ENCODE measurements at places on chromosomes 5 and 9.

- no peak for DNase-seq
These were observed 14.3 kb downstream of the CDC42SE2 start for GRCh38 chr5:131277875-131278740.

GRCh38 chr5:142527664-142528295, 158.1 kb downstream of the FGF1 start:
- no peak for DNase-seq

- DNase-seq = no peak
These were observed 73.0 kb downstream of the GADD45G start for GRCh38 chr9:89677702-89678395.

GRCh38 chr5:164422400-164422799, 917.0 kb downstream of the MAT2B start:
- peak; percentile 54 for DNase-seq

- DNase-seq = peak; percentile 80
These were observed 48.7 kb downstream of the RUSC2 start for GRCh38 chr9:35538361-35539234.

GRCh38 chr9:96720435-96720834, 57.5 kb downstream of the ZNF510 start:
- DNase-seq = no peak

DNA sequence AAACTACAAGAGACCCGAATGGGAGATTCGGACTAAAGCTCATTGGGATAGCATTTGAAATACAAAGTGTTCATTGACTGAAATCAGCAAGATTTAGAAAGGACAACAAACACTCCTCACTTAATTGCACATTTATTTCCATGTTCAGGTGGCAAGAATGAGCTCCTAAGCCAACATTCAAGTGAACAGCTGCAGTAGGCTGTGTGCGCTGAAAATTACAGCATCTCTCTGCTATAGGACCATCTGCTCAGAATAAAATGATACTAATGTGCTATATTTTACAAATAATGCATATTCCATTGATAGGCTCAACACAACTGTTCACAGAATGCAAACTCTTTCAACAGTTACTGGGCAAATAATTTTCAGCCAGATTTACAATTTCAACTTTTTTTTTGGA, 61.8 kb downstream of the ELAVL2 start:
- DNase-seq = no peak

DNA sequence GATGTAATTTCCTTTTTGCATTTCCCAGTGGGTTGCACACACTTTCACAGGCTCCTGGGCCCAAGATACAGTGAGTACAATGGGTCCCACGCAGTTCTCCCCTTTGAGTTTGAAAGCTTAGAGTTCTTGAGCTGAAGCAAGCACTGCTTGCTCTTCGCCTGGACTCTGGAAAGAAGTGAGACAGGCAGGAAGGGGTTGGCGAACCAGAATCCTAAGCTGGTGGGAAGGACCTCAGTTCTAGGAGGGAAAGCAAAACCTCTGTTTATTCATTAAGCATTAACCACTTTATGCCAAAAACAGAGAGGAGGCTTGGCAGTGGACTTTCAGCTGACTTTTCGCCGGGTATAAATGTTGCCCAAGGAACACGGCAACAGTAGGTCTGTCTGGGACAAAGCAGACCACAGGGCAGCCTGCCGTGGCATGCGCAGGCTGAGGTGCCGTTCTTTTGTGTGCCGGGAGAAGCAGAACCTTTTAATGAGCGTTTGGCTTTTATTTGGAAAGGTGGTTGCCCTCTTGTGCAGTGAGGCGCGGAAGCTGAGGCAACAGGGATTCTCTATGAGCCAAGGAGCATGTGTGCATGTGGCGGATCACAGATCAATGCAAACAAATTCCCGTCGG, 239.9 kb upstream of the PANK3 start:
- DNase-seq = no peak

GRCh38 chr5:128549496-128549895, 11.5 kb upstream of the FBN2 start:
- DNase-seq = no peak

DNA sequence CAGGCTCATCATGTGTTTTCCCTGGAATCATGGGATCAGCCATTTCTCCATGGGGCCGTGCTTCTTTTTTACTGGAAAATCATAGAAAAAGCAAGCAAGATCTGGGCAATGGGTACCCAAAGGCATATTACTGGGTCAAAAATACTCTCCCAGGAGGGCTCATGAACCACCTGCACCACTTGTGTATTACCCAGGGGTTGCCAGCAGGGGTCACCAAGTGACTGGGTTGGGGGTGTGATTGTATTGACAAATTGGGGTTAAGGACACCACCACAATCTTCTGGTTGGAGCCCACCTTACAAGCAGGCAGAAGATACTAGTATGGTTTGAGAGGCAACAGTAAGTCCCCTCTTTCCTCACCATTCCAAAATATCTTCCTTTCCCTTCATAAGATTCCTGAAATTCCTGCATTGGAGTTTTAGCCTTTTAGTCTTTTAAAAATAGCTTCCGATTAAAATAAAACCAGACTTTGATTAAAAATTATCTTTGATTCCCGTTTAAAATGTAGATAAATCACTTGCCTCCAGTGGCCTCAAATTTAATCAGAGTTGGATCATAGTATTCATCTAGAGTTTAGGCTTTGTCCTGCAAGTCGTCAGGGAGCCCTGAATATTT, 603.3 kb downstream of the KIF4B start:
- DNase-seq = no peak

GRCh38 chr5:431001-431710, 11.8 kb upstream of the EXOC3 start:
- peak; percentile 38 for DNase-seq

GRCh38 chr9:72930828-72931227, 22.0 kb downstream of the ALDH1A1 start:
- DNase-seq = no peak

DNA sequence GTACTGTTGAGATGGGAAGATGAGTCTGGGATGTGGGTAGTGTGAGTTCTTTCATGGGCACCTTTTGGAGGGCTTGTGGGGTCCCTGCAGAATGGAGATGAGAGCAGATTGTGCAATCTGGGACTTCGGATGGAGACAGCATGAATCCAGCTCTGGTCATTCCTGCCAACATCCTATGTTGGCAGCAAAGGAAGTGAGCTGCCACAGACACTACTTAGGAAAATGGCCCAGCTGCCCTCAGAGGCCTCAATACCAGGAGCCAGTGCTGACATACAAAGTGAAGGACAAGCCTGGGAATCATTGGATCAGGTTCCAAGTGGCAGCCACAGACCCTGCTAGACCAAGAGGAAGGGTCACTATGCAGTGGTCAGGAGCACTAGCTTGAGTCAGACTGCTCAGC, 402.8 kb downstream of the CDK5RAP2 start:
- no peak for DNase-seq

DNA sequence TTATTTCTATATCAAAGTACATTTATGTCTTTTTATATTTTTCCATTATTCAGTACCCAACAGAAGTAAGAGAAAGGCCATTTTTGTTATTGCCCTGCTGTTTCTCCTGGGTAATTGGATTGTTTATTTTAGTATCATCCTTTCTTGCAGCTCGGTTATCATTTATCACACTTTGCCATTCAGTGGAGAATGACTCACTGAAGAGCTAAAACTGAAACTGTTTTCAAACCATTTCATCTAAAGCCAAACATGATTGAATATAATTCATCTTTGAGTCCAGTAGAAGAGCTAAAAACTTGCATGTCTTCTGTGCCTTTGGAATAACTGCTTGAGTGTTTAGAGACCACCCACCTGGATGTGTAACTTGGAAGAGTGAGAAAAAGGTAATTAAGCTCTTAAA, 139.5 kb upstream of the PRDM9 start:
- DNase-seq = no peak

DNA sequence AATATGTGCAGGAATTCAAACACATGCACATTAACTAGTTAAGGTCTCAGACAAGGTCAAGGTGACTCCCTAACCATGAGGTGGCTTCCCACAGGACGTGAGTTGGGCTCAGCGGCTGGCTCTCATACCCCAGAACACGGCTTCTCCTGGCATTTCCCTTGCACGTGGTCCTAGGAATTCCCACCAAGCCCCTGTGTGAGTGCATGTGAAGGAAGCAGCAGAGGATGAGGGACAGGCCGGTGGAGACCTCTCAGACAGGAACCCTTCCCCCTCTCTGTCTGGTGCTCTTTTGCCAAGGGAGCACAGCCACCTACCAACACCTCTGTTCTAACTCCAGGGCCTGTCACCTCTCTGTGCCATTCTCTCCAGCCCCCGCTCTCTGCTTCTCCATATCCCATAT, 271.0 kb downstream of the FSTL4 start:
- no peak for DNase-seq

- DNase-seq = no peak
These were observed 13.8 kb downstream of the CD74 start for GRCh38 chr5:150398722-150399523.

GRCh38 chr9:108672475-108673190, 183.2 kb downstream of the ACTL7B start:
- DNase-seq = no peak

- DNase-seq = no peak
These were observed 4.8 kb upstream of the ALDH1B1 start for GRCh38 chr9:38387751-38388150.

GRCh38 chr5:32831624-32832023, 120.5 kb downstream of the NPR3 start:
- DNase-seq = no peak

- DNase-seq = no peak
These were observed 803.3 kb downstream of the DTWD2 start for GRCh38 chr5:118185018-118185417.

GRCh38 chr5:31825518-31826068, 186.7 kb downstream of the PDZD2 start:
- DNase-seq = peak; percentile 62

GRCh38 chr5:3127423-3127911, 376.0 kb upstream of the IRX2 start:
- no peak for DNase-seq

GRCh38 chr9:18390393-18390792, 83.6 kb upstream of the ADAMTSL1 start:
- DNase-seq = peak; percentile 32

- DNase-seq = peak; percentile 98
These were observed 15.6 kb upstream of the IRF1 start for GRCh38 chr5:132506094-132506692.

- DNase-seq = no peak
These were observed 124.9 kb upstream of the RUSC2 start for GRCh38 chr9:35364817-35365585.

GRCh38 chr5:168291342-168291963, at the start of gene WWC1:
TSS of gene WWC1 (plus strand) at chr5:168291645. CDS start at chr5:168292153, 508 bp downstream.
- DNase-seq = no peak

- DNase-seq = peak; percentile 74
These were observed 451.3 kb downstream of the SEMA5A start for GRCh38 chr5:9094582-9094981.

GRCh38 chr5:172616730-172617129, 24.3 kb upstream of the NEURL1B start:
- DNase-seq = peak; percentile 31

- no peak for DNase-seq
These were observed 249.7 kb upstream of the MAP3K1 start for GRCh38 chr5:56565644-56566043.

GRCh38 chr5:173308226-173308625, 20.0 kb downstream of the STC2 start:
- DNase-seq = no peak

- DNase-seq = no peak
These were observed 44.8 kb downstream of the ACOT12 start for GRCh38 chr5:81349161-81349560.

DNA sequence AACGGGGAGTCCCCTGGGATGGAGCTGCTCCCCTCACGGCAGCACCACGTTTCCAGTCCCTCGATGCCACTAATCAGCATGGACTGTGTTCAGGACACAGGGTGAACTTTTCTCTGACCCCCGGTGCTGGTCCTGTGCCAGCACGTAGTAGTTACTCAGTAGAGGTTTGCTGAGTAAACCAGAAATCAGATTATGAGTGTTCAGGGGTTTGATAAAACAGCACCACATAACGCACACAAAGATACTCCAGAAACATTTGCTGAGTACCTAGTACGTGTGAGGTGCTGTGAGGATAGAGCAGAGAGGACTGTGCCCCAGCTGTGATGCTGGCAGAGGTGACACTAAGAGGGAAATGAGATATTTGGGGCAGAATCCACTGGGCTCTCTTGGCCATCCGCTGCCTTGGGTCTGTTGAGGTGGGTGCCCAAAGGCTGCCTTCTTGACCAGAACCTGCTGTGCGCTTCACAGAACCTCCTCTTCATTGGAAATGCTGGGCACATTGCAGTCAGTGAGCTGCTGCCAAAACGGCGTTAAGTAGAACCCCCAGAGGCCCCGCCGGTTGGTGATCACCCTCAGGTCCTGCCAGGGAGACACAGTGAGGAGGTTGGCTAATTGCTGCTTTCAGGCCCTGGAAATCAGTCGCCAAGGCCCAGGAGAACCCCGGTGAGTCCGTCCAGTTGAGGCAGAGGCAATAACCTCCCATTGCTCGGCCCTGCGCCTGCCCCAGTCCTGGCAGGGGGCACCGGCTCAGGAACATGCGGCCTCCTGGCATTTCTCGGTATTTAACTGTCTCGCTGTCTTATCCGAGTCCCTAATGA, 49.4 kb downstream of the NEURL1B start:
- no peak for DNase-seq

DNA sequence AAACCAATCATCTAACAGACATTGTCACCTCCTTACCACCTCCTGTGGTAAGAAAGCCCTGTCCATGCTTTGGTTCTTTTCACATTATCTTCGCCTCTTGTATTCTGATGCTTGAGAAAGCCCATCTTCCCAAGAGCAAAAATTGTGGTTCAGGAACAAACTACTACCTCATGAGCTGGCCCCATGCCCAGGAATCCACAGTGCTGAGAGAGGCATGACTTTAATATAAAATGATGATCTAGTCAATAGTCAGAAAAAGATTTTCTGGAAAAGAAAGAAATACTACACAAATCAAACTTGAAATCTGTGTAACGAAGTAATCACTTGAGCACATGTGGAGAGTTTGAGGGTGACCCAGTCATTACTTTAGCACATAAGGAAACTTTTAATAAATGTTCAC, 94.7 kb downstream of the FGF10 start:
- DNase-seq = no peak

GRCh38 chr5:168287362-168287761, 4.1 kb upstream of the WWC1 start:
- DNase-seq = no peak

DNA sequence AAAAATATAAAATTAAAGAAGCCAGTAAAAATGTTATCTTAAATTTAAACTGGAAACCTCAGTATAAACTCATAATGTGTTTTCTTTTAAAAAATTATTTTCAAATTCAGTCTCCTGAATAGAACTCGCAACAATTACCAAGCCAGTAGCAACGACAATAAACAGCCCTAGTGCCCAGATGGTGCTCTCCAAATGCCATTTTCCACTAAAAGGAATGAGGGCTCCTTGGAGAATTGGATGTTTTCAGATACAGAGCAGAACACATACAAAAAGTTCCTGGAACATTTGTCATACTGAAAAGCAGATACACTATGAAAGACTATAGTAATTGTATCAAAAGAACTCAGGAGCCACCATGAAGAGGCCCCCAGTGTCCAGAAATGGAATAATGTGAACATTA, 97.4 kb downstream of the TMC1 start:
- DNase-seq = no peak

GRCh38 chr5:146249801-146250200, 46.4 kb downstream of the RBM27 start:
- DNase-seq = no peak

GRCh38 chr9:4508907-4509589, 18.8 kb downstream of the SLC1A1 start:
- peak; percentile 63 for DNase-seq
